ENCODE measurements at places on chromosomes 5 and 9. TPM values are rescaled to one million over a fixed set of nuclear protein-coding genes. Genes with fewer than 3 reads are reported as not detected.

C9orf153 gene
- total RNA-seq = not detected

MEGF9 gene
- 20.6 TPM for total RNA-seq

SPINK7 gene
- total RNA-seq = not detected

NUTM2G gene
- total RNA-seq = 0.15 TPM

CDH6 gene
- total RNA-seq = 55.5 TPM

LURAP1L gene
- 67.4 TPM for total RNA-seq

C9orf152 gene
- total RNA-seq = not detected

IFNA21 gene
- total RNA-seq = not detected

VDAC1 gene
- 143 TPM for total RNA-seq

LVRN gene
- 0.46 TPM for total RNA-seq

TRIM36 gene
- 4.6 TPM for total RNA-seq

EMB gene
- total RNA-seq = 11.5 TPM

EGR1 gene
- 103 TPM for total RNA-seq

MSX2 gene
- 2.2 TPM for total RNA-seq

All from chondrocyte (in vitro differentiated cells).